Activated CD4-positive, alpha-beta memory T cell treated with anti-CD3 and anti-CD28 coated beads, Interleukin-2, amount 10 ng/mL, durations not matched to agents 7 days and 5 days (primary cell): ENCODE measurements at places on chromosomes 7 and 10.

- DNase-seq, result no peak
Observed at GRCh38 chr10:92880233-92880861, 32.0 kb downstream of the EXOC6 start.

GRCh38 chr7:37683246-37684120 is at the start of gene GPR141:
Gene GPR141 (plus strand): TSS chr7:37683766. CDS start chr7:37740394, 56,628 bp downstream.
- DNase-seq, result no peak

GRCh38 chr10:132464256-132465192 is 67.5 kb downstream of the PWWP2B start:
- DNase-seq, result no peak

DNA sequence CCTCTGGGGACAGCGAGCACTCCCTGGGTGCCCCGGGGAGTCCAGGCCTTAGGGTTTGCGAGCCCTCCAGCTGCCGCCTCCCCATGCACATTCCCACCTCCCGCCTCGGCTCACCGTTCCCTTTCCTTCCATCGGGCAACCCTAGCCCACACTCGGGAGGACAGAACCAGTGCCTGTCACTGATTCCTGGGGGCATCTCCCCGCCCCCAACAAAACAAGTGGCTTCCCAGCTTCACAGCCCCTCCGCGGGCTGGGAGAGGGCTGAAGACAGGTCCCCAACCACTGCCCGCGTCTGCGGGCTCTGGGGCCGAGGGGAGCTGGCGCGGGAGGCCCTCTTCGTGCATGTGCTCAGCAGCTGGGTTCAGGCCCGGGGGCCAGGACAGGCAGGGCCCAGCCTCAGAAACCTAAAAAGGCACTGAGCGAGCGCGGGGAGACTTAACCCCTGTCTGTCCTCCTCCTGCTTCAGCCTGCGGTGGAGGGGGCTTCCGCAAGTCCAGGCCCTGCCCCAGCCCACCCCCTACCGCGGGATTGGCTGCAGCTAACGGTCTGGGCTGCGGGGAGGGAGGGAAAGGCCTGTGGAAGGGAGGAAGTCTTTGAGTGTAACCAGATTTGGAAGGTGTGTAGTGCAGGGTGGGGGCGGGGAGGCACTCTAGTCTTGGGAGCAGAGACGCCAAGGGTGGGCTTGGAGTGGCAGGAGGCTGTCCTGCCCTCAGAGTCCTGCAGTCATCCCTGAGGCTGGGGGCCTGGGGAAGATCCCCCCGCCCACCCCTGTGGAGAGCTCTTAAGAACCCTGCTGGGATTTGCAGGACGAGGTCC is 1.2 kb downstream of the FLNC start:
- DNase-seq, result no peak

- no peak for DNase-seq
Observed at GRCh38 chr7:106795084-106795876, 69.8 kb upstream of the PIK3CG start.

DNA sequence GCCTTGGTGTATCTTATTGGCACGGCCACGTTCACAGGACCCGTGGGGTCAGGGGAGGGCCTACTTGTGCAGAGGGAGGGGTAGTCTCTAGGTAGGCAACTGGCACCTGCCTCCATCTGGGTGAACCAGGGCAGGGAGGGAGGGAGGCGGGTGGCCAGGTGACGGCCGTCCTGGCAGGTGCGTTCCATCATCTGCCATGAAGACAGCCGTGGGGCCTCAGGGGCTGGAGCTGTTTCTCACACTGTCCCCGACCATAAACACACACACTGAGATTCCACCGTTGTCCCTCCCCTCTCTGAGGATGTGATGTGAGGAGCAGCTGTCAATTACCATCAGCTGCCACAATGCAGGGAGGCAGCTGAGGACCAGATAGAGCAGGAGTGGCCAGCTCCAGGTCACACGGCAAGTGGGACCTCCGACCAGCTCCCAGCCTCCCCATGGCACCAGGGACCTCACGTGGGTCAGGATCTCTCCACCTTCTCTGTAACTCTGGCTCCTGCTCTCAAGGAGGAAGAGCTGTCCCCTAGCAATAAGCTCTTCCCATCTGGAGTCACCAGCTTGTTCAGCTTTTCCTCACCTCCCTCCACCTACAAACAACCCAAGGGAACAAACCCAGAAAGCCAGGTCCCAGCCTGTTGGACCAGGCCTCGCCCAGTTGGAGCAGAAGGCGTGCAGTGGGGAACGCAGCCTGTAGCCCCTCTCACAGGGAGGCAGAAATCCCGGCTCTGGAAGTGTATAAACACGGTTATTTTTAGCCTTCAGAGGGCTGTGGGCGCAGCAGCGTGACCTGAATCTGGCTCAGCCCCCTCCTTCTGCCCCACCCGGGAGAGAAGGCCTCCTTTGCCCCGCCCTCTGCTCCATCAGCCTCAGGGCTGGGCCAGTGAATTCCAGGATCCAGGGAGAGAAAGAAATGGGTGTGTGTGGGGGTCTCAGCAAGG is 33.1 kb downstream of the ZMIZ1 start:
- no peak for DNase-seq

- no peak for DNase-seq
Observed at GRCh38 chr7:2926120-2926895, 82.2 kb upstream of the GNA12 start.
